Amniotic stem cell (primary cell): ENCODE measurements at places on chromosomes 2 and 18.

GRCh38 chr2:223027442-223027841 is 24.5 kb upstream of the KCNE4 start:
- DNase-seq, result no peak

DNA sequence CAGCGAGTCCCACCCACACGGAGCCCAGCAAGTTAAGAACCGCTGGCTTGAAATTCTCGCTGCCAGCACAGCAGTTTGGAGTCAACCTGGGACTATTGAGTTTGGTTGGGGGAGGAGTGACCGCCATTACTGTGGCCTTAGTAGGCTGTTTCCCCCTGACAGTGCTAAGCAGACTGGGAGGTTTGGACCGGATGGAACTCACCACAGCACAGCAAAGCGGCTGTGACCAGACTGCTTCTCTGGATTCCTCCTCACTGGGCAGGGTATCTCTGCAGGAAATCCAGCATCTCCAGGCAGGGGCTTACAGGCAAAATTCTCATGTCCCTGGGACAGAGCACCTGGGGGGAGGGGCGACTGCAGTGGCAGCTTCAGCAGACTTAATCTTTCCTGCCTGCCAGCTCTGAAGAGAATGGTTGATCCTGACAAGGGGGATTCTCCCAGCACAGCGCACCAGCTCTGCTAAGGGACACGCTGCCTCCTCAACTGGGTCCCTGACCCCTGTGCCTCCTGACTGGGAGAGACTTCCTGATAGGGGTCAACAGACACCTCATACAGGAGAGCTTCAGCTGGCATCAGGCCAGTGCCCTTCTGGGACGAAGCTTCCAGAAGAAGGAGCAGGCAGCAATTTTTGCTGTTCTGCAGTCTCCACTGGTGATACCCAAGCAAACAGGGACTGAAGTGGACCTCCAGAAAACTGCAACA is 425.4 kb downstream of the NYAP2 start:
- no peak for DNase-seq

- DNase-seq, result no peak
Observed at GRCh38 chr18:74493689-74494088, 2.5 kb upstream of the CNDP2 start.

DNA sequence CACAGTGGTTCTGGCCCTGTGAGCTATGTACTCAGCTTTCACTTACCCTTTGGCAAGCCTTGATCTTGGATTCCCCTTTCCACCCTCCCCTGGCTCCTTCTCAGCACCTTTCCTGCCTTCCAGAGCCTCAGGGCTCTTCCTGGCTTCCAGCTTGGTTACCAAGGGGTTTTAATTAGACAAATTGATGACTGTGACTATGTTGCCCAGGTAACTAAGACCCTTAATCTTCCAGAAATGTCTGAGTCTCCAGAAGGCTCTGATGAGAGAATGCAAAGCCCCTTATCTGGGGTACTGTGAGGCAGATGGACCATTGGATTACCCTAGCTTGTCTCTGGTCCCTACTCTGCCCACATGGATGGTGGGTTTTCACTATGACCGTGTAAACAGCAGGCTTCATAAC is 174.2 kb downstream of the LOXHD1 start:
- DNase-seq, result no peak

- no peak for DNase-seq
Observed at GRCh38 chr18:36424741-36425142, 127.2 kb downstream of the FHOD3 start.

DNA sequence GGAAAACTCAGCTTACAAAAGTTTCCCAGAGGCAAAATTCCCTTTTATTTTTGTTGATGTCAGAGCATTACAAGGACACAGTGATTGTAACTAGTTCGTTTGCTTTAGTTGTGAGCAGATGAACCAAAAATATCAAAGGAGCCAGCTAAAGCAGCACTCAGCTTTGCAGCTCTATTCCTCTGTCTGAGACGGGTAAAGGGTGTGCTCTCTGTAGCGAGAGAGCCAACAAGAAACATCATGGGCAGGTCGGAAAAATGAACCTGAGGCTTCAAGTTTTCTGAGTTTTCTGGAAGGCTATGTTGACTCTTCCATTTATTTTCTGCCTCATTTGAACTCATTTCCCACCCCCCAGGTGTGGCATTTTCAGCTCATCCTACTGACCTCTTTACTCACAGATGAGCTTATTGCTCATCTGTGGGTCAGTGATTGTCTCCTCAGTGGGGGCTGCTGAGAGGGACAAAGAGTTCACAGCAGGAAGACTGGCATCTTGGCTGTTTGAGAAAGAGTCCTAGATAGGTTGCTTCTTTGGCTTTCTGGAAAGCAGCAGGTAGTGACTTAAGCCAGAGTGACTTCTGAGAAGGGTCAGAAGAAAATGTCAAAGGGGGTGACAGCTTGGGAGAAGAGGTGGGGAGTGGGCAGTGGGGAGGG is 66.6 kb upstream of the EPC2 start:
- DNase-seq, result no peak

- DNase-seq, result no peak
Observed at GRCh38 chr2:170737406-170737805, 22.3 kb downstream of the SP5 start.

- DNase-seq, result no peak
Observed at GRCh38 chr2:128794285-128794684, 475.6 kb upstream of the HS6ST1 start.

GRCh38 chr18:11366410-11366809 is 217.0 kb upstream of the PIEZO2 start:
- no peak for DNase-seq

GRCh38 chr2:231185050-231185725 is 13.2 kb upstream of the ARMC9 start:
- DNase-seq, result no peak

DNA sequence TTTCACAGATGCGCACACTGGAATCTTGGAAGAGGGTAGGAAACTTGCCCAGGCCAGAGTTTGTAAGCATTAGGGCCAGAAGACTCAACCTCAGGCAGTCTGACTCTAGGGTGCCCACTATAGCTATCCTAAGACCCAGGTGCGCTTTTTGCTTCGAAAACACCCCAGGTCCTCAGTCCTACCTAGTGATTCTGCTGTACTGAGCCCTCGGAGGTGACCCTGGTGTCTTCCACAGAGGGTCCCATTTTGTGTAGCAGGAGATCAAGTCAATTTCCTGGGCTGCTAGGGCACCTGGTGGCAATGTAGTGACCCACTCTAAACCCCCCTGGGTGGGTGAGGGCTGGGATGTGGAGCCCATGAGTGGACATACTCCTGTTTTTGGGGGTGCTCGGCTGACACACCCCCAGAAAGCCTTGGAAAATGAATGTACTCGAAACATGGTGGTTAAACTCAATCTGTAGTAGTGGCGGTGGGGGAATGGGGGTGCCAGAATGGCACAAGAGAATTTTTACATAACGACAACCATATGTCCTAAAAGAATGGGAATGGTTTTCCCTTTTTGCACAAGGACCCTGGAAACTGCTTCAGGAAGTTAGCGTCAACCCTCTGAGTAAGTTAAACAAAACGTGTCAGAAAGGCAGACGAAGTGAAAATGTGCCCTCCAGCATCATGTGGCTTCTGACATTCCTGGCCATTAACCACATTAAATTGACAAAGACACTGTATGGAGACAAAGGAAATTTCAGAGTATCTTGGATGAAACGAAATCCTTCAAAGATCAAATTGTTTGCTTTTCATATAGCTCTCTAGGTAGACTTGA is 218.0 kb upstream of the COPS8 start:
- DNase-seq, result no peak

DNA sequence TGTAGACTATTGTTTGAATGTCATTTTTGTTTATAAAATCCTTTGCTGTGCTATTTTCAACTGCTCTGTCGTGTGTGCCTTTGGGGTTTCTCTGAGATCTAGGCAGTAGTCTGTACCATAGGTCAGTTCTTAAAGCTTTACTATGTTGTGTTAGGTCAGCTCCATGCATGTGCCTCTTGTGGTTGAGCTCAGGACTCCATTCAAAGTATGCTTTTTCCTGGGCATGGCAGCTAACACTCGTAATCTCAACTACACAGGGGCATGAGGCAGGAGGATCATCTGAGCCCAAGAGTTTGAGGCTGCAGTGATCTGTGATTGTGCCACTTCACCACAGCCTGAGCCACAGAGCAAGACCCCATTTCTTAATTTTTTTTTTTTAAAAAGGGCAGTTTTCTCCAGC is 174.4 kb upstream of the SPHKAP start:
- DNase-seq, result no peak

DNA sequence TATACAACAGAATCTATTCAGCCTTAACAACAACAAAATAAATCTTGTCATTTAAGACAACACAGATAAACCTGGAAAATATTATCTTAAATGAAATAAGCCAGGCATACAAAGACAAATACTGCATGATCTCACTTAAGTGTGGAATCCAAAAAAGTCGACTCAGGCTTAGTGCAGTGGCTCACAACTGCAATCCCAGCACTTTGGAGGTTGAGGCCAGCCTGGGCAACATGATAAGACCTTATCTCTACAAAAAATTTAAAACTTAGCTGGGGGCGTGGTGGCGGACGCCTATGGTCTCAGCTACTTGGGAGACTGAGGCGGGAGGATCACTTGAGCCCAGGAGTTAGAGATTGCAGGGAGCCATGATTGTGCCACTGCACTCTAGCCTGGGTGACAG is 75.2 kb upstream of the RNU4ATAC start:
- DNase-seq, result no peak

DNA sequence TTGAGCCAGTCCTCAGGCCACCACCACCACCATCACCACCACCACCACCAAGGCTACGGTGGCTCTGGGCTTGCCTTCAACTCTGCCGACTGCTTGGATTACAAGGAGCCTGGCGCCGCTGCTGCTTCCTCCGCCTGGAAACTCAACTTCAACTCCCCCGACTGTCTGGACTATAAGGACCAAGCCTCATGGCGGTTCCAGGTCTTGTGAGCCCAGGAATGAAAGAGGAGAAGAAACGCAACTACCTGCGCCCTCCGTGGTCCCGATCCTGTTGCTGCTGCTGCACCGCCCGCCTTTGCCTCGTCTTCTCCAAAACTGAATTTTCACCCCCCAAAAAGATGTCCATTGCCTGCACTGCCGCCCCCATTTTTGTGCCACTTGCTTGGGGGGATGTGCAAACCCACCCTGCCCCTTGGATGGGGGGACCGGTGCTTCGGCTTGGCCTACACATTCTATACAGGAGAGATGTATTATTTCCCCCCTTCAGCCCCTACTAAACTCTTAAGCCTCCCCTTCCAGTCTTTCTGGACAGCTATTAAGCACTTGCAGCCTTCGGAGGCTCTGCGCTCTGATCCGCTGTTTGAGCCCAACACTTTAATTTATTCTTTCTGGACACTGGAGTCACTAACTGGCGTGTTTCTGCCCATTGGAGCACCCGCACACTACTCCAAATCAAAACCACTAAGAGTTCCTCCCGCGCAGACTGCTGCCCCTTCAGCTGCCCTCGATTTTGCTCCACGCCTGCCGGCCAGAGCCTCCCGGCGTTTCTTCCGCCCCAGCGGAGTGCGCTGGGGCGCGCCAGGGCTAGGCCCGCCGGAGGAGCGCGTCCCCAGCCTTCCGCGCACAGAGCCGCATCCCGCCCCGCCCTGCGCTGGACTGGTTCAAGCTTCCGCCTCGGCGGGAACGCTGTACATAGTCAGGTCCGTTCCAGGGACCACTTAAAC is 5.7 kb downstream of the OTX1 start:
- no peak for DNase-seq

DNA sequence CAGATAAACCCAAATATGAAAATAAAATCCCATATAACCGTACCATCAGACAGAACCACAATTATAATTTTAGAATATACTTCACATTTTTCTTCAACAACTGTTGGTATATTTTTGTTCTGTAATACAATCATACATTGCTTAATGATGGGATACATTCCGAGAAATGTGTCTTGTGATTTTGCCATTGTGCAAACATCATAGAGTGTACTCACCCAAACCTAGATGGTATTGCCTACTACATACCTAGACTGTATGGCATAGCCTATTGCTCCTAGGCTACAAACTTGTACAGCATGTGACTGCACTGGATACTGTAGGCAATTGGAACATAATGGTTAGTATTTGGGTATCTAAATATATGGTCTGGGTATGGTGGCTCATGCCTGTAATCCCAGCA is 30.6 kb downstream of the MAPRE3 start:
- DNase-seq, result no peak

DNA sequence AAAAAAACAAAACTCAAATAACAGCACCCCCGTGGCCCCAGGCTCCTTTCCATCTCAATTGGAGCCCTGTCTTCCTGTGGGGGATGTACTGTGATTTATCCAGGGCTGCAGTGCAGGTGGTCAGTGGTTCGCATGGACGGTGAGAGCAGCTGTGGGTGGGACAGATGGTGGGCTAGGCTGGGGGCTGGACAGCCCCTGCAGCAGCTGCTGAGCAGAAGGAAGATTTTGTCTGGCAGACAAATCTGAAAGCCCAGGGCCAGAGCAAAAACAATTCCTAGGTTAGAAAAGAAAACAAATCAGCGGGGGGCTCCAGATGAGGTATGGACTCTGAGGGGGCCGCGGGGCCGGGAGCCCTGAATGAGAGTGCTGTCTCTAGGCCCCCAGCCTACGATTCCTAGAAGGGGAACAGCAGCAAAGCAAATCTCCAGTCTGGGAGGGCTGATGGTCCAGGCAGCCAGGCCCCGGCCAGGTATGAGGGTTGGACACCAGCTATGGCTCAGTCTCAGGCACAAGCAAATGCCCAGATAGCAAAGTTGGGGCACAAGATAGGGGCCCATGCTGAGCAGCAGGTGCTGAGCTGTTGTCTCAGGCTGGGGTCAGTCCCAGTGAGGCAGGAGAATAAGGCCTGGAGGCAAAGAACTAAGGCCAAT is 45.4 kb downstream of the SOWAHC start:
- DNase-seq, result no peak

DNA sequence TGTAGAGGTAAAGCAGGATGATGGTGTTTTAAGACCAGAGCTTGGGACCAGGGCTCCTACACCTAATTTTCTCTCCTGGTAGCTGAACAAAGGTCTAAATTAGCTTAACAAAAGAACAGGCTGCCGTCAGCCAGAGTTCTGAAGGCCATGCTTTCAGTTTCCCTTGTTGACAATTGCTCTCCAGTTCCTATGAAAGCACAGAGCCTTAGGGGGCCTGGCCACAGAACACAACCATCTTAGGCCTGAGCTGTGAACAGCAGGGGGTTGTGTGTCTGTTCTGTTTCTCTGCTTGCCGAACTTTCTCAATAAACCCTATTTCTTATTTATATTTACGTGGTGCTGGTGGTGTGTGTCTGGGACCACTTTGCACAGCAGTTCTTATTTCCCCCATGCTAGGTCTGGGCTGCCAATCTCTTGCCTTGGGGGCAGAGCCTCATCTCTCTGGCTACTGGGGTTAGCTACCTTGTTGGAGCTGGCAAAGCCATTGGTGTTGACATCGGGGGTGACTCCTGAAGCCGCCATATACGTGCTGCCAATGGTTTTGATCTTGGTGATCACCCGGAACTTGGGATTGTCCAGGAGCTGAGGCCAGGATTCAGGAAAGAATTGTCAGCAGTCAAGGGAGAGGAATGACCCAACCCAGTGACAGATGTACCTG is 29.0 kb downstream of the CENPO start:
- DNase-seq, result no peak

DNA sequence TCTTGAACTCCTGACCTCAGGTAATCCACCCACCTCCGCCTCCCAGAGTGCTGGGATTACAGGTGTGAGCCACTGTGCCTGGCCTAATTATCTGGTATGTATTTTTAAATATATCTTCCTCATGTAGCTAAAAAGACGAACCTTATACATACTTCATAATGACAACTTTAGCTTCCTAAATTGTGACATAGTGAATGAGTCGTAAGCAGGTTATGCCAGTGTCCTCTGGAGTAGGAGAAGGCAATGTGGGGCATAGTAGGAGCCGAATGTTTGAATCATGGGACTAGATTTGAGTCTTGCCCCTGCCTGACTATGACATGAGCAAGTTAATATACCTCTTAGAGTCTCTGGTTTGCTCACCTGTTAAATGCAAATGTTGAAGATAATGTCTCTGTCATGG is 95.8 kb upstream of the FOSL2 start:
- DNase-seq, result peak; percentile 16
